ENCODE measurements at places on chromosomes 13 and 19. TPM values are rescaled to one million over a fixed set of nuclear protein-coding genes. Genes with fewer than 3 reads are reported as not detected.

The TMC4 gene
- total RNA-seq = 45.9 TPM

The ZNF613 gene
- 1.3 TPM for total RNA-seq

The CFAP97D2 gene
- not detected for total RNA-seq

The FCAR gene
- not detected for total RNA-seq

DNA sequence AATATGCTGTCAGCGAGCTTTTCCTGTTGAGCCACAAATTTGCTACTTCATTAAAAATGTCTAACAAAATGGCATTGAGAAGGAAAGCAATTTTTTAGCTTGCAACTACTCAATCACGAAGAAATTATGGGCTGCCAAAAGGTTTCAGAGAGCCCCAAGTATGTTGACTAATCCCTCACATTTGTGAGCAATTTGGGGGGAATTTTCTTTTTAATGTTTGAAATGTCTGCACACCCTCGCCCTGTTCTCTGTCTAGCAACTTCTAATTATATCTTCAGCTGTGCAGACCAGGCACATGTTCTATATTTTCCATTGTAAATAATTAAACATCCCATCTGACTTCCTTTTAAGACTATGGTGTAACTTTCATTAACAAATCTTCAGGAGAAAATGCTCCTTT is 192.9 kb downstream of the DCT start:
- no peaks in the 10 kb centered on the region for H3K36me3 ChIP-seq
- no peak overlapping the region for H3K27ac ChIP-seq
- H3K4me1 ChIP-seq = no peaks in the 10 kb centered on the region
- DNase-seq = no peak
- H3K4me3 ChIP-seq = no peak overlapping the region

DNA sequence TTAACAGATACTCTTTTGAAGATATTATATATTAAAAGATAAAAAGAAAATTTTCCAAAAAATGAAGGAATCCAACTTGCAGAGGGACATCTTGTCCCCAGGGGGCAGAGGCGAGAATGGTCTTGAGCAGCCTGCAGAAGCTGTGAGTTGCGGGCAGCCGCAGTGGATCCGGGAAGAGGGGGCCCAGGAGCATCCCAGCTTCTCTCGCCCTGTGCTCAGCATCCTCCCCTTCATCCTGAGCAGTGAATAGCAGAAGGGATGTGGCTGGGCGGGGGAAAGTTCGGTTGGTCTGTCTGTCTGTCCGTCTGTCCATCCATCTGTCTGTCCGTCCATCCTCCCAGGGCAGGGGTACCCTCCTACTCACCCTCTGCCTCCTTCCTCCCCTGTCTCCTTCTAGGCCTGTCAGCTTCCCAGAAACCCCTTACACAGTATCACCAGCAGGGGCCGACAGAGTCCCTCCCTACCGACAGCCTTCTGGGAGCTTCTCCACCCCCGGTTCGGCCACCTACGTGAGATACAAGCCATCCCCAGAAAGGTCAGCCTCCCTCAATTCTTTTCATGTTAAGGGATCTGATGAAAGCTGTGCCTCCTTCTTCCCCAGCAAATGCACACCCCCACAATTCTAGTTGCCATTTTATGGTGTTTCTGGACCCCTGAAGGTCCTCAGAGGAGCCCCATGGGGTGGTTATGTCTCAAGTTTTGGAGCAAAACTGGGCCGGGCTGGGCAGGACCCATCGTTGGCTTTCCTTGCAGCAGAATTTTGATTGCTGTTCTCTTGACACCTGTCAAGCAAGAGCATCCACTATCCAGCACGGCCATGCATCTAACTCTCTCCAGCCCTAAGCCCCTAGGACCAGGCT is 81.6 kb downstream of the DPF1 start:
- no peaks in the 10 kb centered on the region for H3K4me1 ChIP-seq
- peak; percentile 77 for DNase-seq
- H3K4me3 ChIP-seq = no peak overlapping the region

DNA sequence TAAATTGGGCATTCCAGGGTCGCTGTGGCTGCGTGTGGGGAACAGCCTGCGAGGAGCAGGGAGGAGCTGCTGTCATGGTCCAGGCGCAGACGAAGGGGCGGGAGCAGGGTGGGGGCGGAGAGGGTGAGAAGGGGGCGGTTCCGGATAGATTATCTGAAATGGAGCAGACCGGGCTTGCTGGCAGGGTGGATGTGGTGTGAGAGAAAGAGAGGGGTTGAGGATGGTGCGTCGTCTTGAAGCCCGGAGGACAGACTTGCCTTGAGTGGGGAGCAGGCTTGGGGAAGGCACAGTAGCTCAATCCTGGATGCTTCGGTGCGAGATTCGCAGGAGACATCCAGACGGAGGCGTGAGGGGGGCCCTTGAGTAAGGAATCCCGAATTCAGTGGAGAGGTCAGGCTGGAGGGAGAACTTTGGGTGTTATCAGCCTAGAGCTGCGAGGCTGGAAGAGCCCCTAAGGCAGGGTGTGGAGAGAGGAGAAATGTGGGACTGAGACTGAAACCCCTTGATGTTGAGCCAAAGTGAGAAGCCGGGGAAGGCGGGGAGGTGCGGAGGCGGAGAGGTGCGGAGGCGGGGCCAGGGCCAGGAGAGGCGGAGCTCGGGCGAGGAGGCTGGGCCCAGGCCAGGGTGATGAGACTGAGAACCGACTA is 40.6 kb downstream of the DPF1 start:
- H3K4me3 ChIP-seq = no peak overlapping the region
- H3K36me3 ChIP-seq = peaks cover 1% of the 10 kb centered on the region
- no peak for DNase-seq
- no peaks in the 10 kb centered on the region for H3K27me3 ChIP-seq

DNA sequence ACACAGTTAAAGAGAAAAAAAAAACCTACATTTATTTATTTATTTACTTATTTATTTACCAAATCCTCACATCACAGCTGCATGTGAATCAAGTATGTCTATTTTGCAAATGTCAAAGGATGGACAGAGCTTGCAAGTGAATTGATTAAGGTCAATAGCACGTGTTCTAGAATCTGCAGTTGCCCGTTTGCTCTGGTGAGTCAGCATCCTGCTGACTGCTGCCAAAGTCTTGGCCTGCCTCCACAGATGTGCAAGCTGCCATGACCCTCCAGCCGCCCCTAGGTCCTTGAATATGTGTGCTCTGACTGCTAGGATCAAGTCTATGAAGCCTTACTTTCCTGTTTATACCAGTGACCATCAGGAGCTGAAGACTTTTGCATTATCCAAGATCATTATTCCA is 320.6 kb downstream of the GPC5 start:
- no peaks in the 10 kb centered on the region for H3K27me3 ChIP-seq
- H3K4me1 ChIP-seq = peaks cover 15% of the 10 kb centered on the region
- no peak for DNase-seq

DNA sequence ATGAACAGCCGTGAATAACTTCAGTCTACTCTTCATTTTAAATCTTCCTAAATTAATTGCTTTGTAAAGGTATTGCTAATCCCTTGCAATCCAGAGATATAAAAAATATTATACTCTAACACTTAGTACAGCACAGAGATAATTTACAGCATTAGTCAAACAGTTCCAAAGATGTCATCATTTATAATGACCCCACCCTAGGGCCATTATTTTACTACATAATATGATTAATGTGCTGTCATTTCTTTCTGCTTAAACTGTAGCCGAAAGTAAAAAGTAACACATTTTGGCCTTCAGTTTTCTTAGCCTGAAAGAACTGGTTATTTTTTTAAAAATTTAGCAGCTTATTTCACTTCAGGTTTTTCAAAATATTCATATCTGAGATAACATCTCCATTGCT is 256.3 kb upstream of the RFC3 start:
- H3K27me3 ChIP-seq = no peaks in the 10 kb centered on the region
- H3K36me3 ChIP-seq = no peaks in the 10 kb centered on the region
- no peaks in the 10 kb centered on the region for H3K4me1 ChIP-seq
- DNase-seq = no peak
- H3K4me3 ChIP-seq = no peak overlapping the region
- H3K27ac ChIP-seq = no peak overlapping the region

- no peaks in the 10 kb centered on the region for H3K4me1 ChIP-seq
- no peak for DNase-seq
- H3K27ac ChIP-seq = no peak overlapping the region
- H3K36me3 ChIP-seq = no peaks in the 10 kb centered on the region
- no peaks in the 10 kb centered on the region for H3K27me3 ChIP-seq
Observed at GRCh38 chr13:66581675-66582074, 648.5 kb downstream of the PCDH9 start.

DNA sequence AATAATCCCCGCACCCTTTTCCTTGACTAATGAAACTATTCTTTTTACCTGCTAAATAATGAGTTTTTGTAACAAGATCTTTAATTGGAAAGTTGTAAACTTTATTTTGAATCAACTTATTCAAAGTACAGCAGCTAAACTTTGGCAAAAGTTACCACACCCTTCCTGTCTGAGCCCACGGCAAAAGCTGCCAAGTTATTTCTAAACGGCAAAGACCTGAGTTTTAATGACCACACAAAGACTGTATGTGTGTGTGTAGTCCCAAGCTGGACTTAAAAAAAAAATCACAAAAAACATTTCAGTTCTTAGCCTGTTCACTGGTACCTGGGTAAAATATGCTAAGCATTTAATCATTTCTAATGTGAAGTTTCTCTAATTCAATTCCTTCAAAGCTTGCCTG is 60.7 kb downstream of the ZAR1L start:
- no peak overlapping the region for H3K4me3 ChIP-seq
- no peak for DNase-seq
- H3K27ac ChIP-seq = peak overlapping the region; percentile 71

- no peaks in the 10 kb centered on the region for H3K36me3 ChIP-seq
- DNase-seq = no peak
- no peaks in the 10 kb centered on the region for H3K27me3 ChIP-seq
Observed at GRCh38 chr19:34246340-34246739, 8.0 kb upstream of the GARRE1 start.

DNA sequence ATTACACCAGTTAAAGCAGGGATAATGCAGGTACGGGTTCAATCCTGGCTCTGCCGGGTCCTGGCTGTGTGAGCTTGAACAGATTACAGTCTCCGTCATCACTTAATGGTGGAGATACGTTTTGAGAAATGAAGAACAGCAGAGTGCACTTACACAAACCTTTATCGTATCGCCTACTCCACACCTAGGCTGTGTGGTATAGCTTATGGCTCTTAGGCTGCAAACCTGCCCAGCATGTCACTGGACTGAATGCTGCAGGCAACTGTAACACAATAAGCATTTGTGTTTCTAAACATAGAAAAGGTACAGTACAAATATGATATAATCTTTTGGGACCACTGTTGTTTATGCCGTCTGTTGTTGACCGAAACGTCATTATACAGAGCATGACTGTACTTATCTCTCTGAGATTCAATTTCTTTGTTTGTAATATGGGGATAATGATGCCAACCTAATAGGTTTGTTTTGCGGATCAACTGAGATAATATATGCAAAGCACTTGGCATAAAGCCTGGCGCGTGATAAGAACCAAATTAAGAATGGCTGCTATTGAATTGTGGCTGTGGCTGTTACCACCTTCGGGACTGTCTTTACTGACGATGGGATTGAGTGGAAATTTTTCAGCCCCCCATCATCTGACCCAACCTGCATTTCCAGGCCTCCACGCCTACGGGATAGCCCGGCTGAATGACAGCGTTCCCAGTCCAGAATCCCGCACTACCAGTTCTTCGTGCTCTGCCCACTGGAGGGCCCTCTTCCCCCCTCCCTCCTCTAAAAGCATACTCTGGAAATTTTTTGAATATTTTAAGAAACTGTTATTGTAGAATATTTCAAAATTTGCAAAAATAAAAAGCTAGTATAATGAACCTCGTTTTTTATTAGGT is 11.2 kb downstream of the KRTDAP start:
- no peaks in the 10 kb centered on the region for H3K4me1 ChIP-seq
- no peak overlapping the region for H3K4me3 ChIP-seq
- no peak overlapping the region for H3K27ac ChIP-seq
- no peaks in the 10 kb centered on the region for H3K27me3 ChIP-seq
- DNase-seq = no peak

- no peak overlapping the region for H3K27ac ChIP-seq
- DNase-seq = no peak
- H3K4me1 ChIP-seq = no peaks in the 10 kb centered on the region
- H3K4me3 ChIP-seq = no peak overlapping the region
- no peaks in the 10 kb centered on the region for H3K36me3 ChIP-seq
Observed at GRCh38 chr13:108376308-108376707, 106.8 kb downstream of the TNFSF13B start.

- H3K4me3 ChIP-seq = no peak within 1 kb of the TSS
- no peaks in the 10 kb centered on the region for H3K36me3 ChIP-seq
- H3K27ac ChIP-seq = no peak within 1 kb of the TSS
- no peaks in the 10 kb centered on the region for H3K4me1 ChIP-seq
Observed at GRCh38 chr19:9498183-9498902, at the start of gene ZNF560. ZNF560 (minus strand) TSS chr19:9498616; CDS start chr19:9475313, 23,303 bp downstream.

DNA sequence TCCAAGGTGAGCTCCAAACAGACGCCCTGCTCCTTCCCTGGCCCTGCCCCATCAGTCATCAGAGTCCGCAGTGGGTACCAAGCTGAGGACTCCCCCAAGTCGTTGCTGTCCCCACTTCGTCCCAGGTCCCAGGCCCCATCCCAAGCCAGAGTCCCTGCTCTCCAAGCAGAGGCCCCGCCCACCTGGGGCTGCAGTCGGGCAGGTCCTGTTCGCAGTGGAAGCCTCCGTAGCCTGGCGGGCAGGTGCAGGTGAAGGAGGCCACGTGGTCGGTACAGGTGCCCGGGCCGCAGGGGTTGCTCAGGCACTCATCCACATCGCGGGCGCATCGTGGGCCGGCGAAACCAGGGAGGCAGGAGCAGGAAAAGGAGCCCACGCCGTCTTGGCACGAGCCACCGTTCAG is 19.4 kb downstream of the NOTCH3 start:
- no peak overlapping the region for H3K4me3 ChIP-seq
- no peak for DNase-seq
- H3K27me3 ChIP-seq = no peaks in the 10 kb centered on the region

GRCh38 chr13:99528547-99528946 is 27.3 kb downstream of the TM9SF2 start:
- H3K36me3 ChIP-seq = no peaks in the 10 kb centered on the region
- no peaks in the 10 kb centered on the region for H3K4me1 ChIP-seq
- no peak overlapping the region for H3K27ac ChIP-seq

- H3K36me3 ChIP-seq = no peaks in the 10 kb centered on the region
- peaks cover 24% of the 10 kb centered on the region for H3K4me1 ChIP-seq
- H3K27me3 ChIP-seq = no peaks in the 10 kb centered on the region
Observed at GRCh38 chr13:22061806-22062391, 391.0 kb downstream of the FGF9 start.

DNA sequence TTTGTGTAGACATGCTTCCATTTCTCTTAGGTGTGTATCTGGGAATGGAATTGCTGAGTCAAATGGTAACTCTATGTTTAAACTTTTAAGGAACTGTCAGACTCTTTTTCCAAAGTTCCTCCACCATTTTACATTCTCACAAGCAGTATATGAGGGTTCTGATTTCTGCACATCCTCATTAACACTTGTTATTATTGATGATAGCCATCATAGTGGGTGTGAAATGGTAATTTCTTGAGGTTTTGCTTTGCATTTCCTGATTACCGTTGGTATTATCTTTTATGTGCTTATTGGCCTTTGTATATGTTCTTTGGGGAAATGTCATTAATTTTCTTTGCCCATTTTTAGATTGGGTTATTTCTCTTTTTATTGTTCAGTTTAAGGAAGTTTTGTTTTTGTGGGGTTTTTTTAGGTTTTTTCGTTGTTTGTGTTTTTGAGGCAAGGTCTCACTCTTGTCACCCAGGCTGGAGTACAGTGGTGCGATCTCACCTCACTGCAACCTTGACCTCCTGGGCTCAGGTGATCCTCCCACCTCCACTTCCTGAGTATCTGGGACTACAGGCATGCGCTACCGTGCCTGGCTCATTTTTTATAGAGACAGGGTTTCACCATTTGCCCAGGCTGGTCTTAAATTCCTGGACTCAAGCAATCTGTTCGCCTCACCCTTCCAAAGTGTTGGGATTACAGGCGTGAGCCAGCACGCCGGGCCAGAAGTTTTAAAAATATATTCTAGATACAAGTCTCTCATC is 34.3 kb downstream of the NAA16 start:
- H3K4me3 ChIP-seq = no peak overlapping the region
- H3K4me1 ChIP-seq = no peaks in the 10 kb centered on the region
- peaks cover 6% of the 10 kb centered on the region for H3K36me3 ChIP-seq
- H3K27me3 ChIP-seq = no peaks in the 10 kb centered on the region

Data from Caco-2 (cell line).